Left forelimb (tissue), 1 donor: ENCODE measurements at places on chromosomes 13 and 19.

- no peak for DNase-seq
These were observed 10.4 kb upstream of the MAP2K2 start for GRCh38 chr19:4134351-4134750.

- no peak for DNase-seq
These were observed 13.7 kb downstream of the EIF3K start for GRCh38 chr19:38632476-38633213.

DNA sequence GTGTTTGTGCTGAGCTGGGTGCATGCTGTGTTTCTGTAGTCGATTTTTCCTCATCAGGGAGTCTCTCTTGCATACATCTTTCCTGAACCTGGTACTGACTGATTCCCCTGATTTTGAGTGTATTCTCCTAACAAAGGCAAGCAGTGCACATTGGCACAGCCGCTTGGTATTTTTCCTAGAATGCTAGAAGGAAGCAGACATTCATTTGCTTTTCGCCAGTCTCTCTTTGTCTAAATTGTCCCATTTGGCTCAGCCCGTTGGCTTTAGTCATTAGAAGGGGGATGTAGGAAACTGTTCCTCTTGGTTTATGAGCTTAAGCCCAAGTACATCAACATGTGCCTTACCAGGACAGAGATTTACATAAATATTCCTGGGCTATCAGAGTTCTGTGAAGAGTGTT, 266.1 kb upstream of the TMTC4 start:
- no peak for DNase-seq

GRCh38 chr13:51856027-51856736, 5.6 kb upstream of the CCDC70 start:
- DNase-seq: no peak

DNA sequence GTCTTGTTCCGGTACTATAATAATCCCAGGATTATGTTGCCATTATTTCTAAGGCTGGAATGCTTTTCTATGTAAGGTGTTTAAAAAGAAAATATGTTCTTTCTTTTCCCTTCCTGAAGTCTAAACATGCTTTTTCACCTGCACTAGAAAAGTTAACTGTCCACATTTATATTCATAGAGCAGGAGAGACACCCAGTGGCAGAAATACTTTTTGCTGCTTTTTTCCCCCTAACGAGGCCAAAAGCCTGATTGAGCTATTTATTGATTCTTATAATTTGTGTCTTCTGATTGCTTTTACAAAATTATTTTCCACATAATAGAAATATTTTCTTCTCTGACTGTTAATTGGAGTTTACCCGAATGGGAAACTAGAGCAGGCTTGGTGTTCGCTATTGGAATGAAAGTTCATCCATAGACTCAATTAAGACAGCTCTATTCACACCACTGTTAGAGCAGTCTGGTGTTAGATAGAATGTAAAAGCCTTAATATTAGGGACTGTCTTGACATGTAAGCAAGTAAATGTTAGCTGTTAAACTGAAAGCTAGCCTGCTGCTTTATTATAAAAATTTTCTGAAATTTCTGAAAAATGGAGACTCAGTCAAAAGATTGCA, 15.8 kb downstream of the GPR180 start:
- no peak for DNase-seq

- DNase-seq: peak; percentile 53
These were observed 33.4 kb downstream of the PEPD start for GRCh38 chr19:33487901-33488800.

DNA sequence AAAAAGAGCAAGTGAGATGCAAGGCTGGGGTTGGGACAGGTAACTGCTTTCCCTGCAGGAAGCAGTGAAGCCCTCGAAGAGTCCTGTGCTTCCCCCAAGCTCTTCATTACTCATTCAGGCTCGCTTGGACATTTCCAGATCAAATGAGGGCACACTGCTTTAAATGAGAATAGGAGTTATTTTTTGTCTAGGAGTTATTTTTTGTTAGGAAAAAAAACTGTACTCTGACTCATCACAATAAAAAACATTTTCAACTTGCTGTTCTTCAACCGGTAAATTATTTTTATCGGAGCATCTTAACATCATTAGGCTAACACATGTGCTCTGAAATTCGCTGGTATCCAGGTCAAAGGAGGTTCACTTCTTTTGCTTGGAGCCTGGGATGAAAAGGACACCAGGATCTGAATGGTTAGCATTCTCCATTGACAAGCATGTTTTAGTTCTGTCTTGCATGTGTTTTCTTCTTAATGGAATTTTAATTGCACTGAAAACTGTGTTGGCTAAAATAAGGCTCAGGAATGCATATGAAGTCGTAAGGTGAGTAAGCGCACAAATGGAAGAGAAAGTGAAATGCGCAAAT, 80.7 kb upstream of the STK24 start:
- DNase-seq: no peak

DNA sequence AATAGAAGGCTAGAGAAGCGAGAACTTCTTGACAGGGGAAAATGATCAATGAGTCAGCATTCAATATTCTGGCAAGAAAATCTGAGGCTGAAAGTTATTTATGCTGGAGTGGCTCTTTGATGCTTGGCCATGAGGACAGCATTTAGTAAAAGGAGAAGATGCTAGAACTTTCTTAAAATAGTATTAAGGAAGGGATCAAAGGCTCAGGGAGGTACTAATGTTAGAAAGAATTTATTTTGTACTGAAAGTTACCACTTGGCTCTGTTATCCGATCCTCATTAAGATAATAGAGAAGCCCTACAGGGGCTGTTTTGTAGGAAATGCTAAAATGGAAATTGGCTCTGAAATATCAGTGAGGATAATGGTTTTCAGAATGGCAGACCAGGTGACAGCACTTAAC, 1774.6 kb upstream of the PCDH20 start:
- no peak for DNase-seq

DNA sequence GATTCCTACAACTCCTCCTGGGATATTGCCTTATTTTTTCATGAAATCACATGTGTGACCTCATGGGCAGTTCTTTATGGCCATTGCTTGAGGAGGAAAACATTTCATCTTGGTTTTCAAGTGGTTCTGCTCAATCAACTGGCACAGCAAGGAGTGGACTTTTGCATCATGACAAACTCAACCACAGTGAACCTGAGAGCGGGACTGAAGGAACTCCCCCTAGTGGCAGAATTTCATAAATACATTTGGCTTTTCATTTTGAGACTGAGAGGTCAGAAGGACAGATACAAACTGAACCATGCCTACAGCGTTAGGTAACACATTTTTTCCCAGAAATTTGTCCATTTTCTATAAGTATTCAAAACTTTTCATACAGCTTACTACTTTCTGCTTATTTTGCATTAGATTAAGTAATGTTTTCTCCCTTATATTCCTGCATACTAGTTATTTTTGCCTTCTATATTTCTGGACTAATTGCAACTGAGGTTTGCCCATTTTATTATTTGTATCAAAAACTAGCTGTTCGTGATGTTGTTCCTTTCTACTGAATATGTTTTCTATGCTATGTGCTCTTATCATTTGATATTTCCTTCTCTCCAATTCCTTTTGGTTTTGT, 13.4 kb upstream of the SIGLEC12 start:
- DNase-seq: no peak

DNA sequence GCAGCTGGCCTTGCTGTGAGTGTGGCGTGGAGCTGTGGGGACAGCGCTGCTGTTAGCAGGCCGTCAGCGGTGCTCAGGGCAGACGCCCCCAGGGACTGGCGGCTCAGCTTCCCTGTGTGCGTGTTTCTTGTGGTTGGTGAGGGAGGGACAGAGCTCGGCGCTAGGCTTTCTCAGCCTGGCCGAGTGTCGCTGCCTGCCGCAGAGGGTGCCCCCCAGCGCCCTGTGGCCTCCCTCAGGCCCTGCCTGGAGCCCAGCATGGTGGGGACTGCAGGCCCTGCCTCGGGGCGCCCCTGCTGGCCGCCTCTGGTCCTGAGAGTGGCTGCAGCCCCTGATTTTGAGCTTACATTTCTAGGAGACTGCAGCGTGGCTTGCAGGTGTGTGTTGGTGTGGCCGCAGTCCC, 35.5 kb downstream of the DOT1L start:
- no peak for DNase-seq

GRCh38 chr13:112182251-112182650, 115.3 kb downstream of the SOX1 start:
- DNase-seq: peak; percentile 33

DNA sequence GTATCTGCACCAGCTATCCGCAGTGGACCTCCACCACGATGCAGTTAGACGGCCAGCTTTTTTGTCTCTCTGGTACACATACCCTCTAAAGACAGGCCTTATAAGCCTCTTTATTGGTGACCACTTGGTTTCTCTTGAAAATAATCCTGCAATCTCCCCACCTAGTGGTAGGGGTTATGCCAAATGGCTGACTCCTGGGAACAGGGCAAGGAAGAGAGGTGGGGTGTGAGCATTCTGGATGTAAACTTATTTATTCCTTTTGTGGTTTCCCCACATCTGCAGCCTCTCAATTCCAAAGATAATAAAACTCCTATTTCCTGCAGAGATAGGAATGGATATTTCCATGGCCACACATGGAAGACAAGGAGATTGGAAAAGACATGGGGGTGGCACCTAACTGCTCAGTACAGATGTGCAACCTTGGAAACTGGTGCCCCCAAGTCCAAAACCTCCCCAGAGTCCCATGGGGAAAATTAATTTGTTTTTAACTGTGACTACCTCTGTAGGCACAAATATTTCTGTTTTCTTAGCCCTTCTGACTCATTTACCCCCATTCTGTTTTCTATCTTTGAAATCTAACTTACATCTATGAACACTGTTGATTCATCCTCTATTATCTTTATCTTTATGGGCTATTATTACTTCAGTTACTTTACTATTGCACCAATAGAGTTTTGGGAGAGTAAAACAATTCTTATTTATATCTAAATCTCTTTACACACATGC, 112.7 kb upstream of the TSHZ3 start:
- DNase-seq: no peak
